Right atrium auricular region (tissue), 2 donors: ENCODE measurements at places on chromosomes 2 and 18. TPM values are rescaled to one million over a fixed set of nuclear protein-coding genes. Genes with fewer than 3 reads are reported as not detected.

- H3K4me3 ChIP-seq, result no peak overlapping the region
- H3K27ac ChIP-seq, result no peak overlapping the region
- DNase-seq, result no peak
- no peaks in the 10 kb centered on the region for H3K36me3 ChIP-seq
- H3K4me1 ChIP-seq, result peaks cover 9% of the 10 kb centered on the region
Observed at GRCh38 chr18:36771245-36771644, 57.6 kb downstream of the TPGS2 start.

TMEM178A gene
- total RNA-seq, result 2.9 TPM

DNA sequence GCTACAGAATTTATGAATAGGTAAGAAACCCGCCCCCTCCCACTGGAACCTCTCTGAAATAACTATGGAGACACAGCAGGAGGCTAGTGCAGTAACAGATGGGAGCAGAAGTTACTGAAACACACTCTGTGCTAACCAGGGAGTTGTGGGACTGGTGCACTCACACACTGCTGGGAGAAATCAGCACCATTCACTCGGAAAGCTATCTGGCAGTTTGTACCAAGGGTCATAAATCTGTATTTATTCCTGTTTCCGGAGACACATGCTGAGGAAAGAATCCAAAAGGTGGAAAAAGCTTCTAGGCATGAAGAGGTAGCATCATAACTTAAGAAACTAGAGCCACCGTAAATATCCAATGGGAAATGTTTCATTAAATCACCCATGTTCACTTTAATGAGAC lies 39.9 kb downstream of the TGFA start:
- no peak overlapping the region for H3K4me3 ChIP-seq
- no peaks in the 10 kb centered on the region for H3K27me3 ChIP-seq
- no peak for DNase-seq
- H3K27ac ChIP-seq, result no peak overlapping the region
- H3K4me1 ChIP-seq, result no peaks in the 10 kb centered on the region
- H3K36me3 ChIP-seq, result no peaks in the 10 kb centered on the region

DAPL1 gene
- not detected for total RNA-seq

MDH1B gene
- total RNA-seq, result 0.33 TPM

DLX1 gene
- total RNA-seq, result not detected

DNA sequence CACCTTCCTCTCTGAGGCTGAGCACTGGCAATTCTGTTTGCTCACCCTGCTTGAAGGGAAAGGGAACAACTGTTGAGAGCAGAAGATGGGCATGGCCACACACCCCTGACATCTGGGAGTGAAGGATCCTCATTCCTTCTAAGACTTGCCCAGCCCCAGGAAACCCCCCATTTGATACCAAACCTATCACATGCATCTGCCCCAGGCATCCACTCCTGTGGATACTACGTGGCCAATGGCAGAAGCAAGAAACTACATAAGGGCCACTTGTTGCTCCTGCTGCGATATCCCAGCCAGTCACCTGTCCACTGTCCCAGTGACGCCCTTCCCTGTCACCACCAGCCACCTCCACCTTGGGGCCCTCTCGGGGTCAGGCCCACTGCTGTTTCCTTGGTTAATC lies 185.2 kb downstream of the SMAD2 start:
- H3K36me3 ChIP-seq, result no peaks in the 10 kb centered on the region
- H3K4me3 ChIP-seq, result no peak overlapping the region
- H3K27ac ChIP-seq, result no peak overlapping the region
- H3K27me3 ChIP-seq, result no peaks in the 10 kb centered on the region
